ENCODE measurements at places on chromosomes 7 and 10. TPM values are rescaled to one million over a fixed set of nuclear protein-coding genes. Genes with fewer than 3 reads are reported as not detected.

The CLCN1 gene
- total RNA-seq: not detected

The MRM2 gene
- total RNA-seq: 17.8 TPM

The AGR3 gene
- not detected for total RNA-seq

The RARRES2 gene
- total RNA-seq: not detected

The STAG3 gene
- total RNA-seq: 0.42 TPM

The GRM3 gene
- not detected for total RNA-seq

The ST8SIA6 gene
- 0.79 TPM for total RNA-seq

The PLEKHS1 gene
- not detected for total RNA-seq

The EPHA1 gene
- total RNA-seq: under 0.01 TPM

The ASZ1 gene
- total RNA-seq: not detected

The EPO gene
- total RNA-seq: not detected

The INTS1 gene
- 39.2 TPM for total RNA-seq

The TMEM130 gene
- total RNA-seq: not detected

The RFC2 gene
- total RNA-seq: 32.7 TPM

The GPR85 gene
- 0.92 TPM for total RNA-seq

The TMEM270 gene
- not detected for total RNA-seq

The CCL24 gene
- not detected for total RNA-seq

The NEUROD6 gene
- total RNA-seq: not detected

The ELFN1 gene
- 1.2 TPM for total RNA-seq

The ZP3 gene
- total RNA-seq: 1.3 TPM

The MLXIPL gene
- total RNA-seq: not detected

The HYAL4 gene
- total RNA-seq: 0.20 TPM

The TSPAN33 gene
- 0.07 TPM for total RNA-seq

Measured in pulmonary artery endothelial cell (primary cell).